ENCODE measurements at places on chromosomes 1 and 21.
A peak's percentile ranks its signal among the peaks of the same experiment; 100 is the strongest.

DNA sequence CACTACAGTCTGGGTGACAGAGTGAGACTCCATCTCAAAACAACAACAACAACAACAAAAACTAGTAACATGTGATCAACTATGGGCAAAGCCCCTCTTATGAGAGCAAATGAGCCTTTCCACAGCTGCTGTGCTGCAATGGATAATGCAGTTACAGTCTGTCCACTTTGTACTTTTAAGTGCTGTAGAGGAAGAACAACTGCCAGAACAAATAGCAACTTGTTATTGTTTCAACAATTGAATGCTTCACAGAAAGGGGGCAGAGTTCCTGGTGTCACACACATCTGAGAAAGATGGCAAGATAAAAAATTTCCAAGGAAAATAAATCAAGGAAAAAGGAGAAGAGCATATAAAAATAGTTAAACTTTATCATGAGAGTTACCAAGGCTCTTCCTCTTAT is 243.6 kb upstream of the DMRTA2 start:
- no peak for DNase-seq

- no peak for DNase-seq
These were observed 9.8 kb upstream of the HPCAL4 start for GRCh38 chr1:39701049-39701439.

DNA sequence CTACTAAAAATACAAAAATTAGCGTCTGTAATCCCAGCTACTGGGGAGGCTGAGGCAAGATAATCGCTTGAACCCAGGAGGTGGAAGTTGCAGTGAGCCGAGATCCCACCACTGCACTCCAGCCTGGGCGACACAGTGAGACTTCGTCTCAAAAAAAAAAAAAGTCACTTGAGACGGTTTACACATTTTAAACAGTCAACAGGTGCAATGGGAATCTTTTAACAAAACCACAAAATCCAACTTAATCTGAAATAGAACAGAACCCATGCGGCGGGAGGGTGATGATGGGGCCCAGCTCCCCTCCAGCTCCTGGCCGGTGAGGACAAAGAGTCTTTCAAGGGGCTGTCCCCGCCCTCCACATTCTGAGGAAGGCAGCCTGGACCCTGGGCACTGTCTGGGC is 48.3 kb downstream of the TP73 start:
- DNase-seq: no peak

- DNase-seq: peak; percentile 53
These were observed 38.1 kb downstream of the TNFRSF9 start for GRCh38 chr1:7902478-7903085.

GRCh38 chr21:41369920-41370839 is 8.4 kb downstream of the MX2 start:
- peak; percentile 27 for DNase-seq

DNA sequence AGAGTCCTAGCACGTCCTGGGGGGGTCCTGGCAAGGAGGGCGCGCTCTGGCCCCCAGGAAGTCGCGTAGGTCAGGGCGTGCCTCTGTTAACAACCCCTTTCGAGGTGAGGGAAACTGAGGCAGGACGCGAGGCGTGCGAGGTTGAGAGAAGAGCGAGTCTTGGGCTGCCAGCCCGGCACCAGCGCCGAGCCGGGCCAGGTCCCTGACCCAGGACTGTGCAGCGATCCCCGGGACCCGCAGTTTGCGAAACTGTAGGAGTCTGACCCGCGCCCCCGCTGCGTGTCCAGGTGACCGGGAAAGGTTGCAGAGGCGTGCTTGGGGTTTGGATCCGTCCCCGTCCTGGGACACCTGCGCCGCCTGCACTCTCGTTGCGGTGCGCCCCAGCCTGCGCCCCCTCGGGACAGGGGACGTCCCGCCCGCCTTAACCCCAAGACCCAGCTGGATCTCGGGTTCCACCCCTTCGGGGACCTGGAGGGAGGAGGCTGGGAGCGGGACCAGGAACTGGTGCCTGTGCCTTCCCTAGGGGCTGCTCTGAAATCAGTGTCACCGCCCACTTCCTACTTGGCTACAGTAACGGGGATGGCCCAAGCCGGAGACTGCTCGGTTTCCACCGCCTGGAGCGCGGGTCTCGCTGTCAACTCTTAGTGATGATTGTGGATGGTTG is 493 bp downstream of the DISC1 start:
- DNase-seq: peak; percentile 42

DNA sequence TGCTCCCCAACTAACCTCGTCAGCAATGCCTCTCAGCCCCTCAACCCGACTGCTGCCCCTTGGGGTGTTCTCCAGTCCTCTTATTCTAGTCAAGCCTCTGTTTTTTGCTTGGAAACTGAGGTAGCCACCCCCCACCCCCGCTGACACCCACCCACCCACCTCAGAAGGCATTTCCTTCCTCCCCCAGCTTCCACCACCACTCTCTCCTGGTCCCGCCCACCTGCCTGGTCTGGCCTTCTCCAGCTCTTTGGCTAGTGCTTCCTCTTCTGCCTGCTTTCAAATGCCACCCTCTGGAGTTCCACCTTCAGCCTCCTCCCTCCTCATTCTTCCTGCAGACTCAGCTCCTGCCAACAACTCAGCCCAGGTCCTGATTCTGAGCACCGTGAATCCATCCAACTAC is 35.3 kb downstream of the OLFML2B start:
- DNase-seq: no peak

DNA sequence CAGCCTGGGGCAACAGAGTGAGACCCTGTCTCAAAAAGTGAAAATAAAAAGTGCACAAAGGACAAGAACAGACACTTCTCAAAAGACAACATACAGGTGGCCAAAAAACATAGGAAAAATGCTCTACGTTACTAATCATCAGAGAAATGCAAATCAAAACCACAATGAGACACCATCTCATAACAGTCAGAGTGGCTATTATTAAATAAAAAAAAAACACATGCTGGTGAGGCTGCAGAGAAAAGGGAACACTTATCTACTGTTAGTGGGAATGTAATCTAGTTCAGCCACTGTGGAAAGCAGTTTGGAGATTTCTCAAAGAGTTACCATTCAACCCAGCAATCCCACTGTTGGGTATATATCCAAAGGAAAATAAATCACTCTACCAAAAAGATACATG is 173.2 kb downstream of the SMYD3 start:
- DNase-seq: no peak

DNA sequence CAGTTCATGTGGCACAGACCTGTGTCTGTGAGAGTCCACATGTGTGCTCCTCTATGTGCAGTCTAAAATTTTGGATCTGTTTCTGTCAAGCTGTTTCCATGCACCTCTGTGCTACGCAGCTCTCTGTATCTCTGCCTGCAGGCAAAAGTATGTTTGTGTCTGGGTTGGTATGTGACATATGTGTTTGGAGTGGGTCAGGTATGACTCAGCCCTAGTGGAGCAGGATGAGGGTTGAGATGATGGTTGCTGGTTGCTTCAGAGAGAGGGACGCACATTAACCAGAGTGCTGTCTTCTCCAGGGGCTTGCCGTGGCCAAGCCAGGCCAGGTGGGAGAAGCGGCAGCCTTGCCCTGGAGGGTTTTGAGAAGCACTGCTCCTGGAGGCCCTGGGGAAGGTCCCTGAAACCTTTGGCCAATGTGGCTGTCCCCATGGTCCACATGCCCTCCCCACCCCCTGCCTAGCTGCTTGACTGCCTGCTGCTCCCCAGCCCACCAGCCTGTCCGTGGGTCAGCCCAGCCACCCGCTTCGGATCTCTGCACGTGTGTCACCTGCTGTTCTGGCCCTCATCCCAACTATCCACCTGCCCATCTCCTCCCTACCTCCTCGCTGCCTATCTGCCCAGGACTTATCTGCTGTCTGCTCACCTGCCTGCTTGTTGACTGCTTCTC is 4.1 kb upstream of the EVA1B start:
- DNase-seq: no peak

All from memory B cell (primary cell).